ENCODE measurements at places on chromosomes 7 and 10.
A peak's percentile ranks its signal among the peaks of the same experiment; 100 is the strongest.

DNA sequence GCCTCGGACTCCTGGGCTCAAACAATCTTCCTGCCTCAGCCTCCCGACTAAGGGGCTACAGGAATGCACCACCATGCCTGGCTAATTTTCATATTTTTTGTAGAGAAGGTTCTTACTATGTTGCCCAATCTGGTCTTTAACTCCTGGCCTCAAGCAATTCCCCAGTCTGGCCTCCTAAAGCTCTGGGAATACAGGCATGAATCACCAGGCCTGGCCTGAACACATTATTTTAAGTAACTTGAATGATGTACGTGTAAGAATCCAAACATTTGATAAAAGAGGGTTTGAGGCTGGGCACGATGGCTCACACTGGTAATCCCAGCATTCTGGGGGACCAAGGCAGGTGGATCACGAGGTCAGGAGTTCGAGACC lies 13.0 kb upstream of the BAMBI start:
- peak; percentile 33 for DNase-seq

DNA sequence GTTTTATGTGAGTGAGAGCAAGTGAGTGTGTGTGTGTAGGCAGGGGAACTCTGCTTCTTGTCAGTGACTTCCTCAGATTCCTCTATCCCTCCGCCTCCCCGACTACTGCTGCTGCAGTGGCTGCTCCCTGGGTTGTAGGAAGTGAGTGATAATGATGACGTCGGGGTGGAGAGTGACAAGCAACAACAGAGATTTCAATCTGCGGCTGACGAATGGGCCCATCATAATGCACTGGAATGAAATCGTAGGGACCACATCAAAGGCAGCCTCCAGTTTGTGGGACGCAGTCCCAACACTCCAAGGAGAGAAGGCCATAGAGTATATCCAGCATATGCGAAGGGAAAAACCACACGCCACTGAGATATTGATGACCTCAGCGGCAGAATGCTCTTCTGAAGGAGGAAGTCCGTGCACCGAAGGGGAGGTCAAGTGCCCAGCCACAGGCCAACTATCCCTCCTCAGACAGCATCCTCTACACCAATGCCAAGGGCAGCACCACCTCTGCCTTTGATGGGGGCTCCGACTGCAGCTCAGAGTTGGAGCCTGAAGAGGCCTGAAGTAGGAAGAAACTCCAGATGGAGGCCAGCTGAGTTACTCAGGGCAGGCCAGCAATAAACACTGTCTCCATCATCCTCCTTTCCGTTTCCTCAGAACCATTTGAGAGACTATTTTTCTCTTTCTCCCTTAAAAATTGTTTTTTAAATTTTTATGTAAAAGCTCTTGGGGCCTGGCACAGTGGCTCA lies 11.3 kb upstream of the STMP1 start:
- DNase-seq = no peak

- DNase-seq = no peak
Observed at GRCh38 chr7:80098795-80099194, 35.8 kb upstream of the GNAI1 start.

DNA sequence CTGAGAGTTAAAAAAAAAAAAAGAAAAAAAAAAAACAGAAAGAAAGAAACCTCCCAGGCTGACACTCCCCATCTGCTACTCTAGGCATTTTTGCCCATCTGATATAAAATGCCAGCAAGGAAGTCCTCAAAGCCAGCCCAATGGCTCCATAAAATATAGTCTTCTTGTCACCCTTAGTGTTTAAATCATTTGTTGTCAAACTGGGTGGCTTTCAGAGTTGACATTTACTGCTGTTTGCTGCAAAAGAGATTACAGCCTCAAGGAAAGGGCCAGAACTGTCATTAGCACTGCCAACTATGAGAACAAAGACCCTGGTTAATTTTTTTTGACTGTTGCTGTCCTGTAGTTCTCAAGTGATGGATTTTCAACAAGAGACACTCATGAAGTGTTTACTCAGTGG lies 86.5 kb downstream of the TRIL start:
- DNase-seq = no peak

- DNase-seq = no peak
Observed at GRCh38 chr10:119715628-119716505, 10.0 kb upstream of the INPP5F start.

DNA sequence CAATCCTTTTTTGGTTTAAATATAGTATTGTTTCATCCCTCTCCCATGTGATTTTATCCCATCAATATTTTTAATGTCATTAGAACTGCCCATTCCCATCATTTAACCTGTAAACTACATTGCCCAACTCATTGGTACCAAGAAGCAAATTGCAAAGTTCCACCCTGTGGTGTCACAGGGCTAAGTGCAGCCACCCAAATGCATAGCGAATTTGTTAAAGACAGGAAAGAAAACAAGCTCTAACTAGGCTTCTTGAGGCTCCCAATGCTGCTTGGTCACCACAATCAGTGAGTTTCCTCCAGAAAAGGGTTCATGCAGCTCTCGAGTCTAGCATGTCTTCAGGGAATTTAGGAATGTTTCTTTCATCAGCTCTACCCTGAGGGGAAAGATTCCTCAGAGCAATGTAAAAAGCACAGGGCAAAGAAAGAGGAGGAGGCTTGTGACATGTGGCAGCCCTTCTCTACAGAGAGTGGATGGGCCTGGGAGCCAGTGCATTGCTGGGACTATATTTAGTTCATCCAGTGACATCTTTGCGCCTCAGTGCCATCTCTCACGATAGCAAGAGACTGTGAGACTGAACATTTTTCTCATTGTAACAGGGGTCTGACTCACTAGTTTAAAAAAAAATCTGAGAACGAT lies 58.1 kb downstream of the CAV1 start:
- no peak for DNase-seq

GRCh38 chr10:16612115-16612980 lies 90.7 kb upstream of the C1QL3 start:
- DNase-seq = peak; percentile 13

DNA sequence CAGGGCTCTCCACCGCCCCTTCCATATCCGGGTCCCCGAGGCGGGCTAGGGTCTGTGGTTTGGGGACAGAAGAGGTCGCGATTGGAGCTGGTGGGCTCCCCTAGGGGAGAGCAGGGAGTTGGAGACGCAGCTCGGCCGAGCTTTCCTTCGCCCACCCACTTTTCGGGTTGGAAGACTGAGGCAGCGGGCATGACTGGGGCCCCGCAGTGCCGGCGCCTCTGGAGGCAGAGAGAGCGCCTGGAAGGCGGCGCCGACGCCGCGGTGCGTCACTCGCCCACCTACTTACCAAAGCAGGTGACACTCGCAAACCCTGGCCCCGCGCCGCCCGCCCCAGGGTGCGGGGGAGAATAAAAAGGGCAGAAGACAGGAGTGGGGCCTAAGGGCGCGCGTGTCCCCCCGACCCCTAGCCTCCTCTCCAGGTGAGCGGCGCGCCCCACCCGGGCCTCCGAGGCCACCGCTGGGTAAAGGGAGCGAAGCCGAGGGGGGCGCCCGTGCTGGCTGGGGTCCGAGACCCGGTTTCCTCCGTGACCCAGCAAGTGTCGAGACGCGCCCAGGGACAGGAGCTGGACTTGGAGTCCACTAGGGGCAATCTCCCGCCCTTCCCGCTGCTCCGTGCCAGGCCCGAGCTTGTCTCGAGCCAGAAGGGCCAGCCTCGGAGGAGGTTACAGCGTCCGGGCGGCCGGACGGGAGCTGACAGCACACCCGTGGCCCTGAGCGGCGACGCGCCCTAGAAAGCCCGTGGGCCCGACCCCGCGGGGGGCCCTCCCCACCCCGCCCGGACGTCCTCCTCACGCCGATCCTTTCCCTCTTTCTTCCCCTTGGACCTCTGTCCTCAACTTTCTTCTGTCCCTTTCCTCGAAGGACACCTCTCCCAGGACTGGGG lies 34.4 kb upstream of the GRID1 start:
- no peak for DNase-seq

DNA sequence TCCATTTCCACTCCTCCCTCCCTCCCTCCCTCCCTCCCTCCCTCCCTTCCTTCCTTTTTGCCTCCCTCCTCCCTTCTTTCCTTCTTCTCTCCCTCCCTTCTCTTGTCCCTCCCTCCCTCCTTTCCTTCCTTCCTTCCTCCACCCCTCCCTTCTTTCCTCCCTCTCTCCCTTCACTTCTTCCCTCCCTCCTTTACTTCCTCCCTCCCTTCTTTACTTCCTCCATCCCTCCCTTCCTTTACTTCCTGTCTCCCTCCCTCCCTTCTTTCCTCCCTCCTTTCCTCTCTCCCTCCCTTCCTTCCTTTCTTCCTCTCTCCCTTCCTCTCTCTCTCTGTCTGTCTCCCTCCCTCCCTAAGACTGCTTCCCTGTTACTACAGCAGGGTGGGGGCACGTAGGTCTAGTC lies 598.6 kb upstream of the FOXK1 start:
- no peak for DNase-seq

- no peak for DNase-seq
Observed at GRCh38 chr10:18767981-18768380, 108.8 kb downstream of the ARL5B start.

- no peak for DNase-seq
Observed at GRCh38 chr7:154255324-154255723, 203.1 kb downstream of the DPP6 start.

- no peak for DNase-seq
Observed at GRCh38 chr10:85788570-85788969, 578.0 kb downstream of the GRID1 start.

GRCh38 chr10:45555795-45556194 lies 116.8 kb downstream of the ZFAND4 start:
- no peak for DNase-seq

DNA sequence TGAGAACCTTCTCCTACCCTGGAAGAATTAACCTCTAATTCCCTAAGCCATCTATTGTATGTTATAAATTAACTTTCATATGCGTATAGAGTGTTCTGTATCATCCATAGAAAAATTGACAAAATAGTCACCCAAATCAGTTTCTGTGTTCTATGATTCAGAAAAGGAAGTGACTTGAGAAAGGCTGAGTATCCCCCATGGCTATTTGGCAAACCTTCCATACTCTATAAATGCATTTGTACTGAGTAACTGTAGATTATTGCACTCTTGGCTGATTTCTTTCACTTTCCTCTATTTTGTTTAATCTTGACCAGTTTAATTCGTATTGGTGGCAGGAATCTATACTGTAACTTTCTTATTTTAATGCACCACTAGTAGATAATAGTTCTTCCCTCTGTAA lies 182.2 kb downstream of the HTR7 start:
- DNase-seq = no peak

DNA sequence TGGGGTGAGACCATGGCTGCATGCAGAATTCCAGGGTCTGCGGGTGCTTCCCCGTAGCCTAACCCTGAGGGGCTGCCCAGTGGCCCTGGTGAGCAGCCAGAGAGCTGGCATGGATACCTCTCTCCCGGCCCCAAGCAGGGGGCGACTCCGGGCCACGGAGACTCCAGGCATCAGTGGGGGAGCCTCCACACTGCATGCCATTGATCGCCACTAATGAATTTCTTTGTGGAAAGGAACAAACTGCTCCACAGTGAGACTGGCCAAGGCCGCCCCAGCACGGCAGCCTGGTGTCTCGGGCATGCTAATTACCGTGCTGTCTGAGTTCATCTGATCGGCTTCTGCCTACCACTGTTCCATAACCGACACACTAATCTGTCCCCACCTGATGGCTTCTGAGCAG lies 184.4 kb downstream of the GRID1 start:
- no peak for DNase-seq

- DNase-seq = no peak
Observed at GRCh38 chr7:28626624-28627262, 214.4 kb downstream of the CREB5 start.

GRCh38 chr10:77710759-77711682 lies 73.4 kb upstream of the KCNMA1 start:
- DNase-seq = no peak

GRCh38 chr10:44689368-44689767 lies 221.8 kb upstream of the TMEM72 start:
- no peak for DNase-seq

DNA sequence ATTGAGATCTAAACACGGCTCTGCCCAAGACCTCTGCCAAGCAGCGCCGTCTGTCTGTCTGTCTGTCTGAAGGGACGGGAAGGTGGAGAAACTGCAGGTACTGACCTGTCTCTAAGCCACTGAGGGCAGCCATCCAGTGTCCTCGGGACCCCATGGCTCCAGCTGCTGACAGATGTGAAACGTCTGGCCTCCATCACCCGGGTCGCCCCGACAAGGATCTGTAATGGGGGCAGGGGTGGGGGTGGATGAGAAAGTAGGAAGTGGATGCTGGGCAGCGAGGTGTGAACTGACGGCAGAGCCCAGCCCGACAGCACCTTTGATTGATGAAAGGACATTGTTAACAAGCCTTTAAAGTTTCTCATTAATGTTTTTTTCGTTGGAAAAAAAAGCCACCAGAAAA lies 193.1 kb downstream of the EBF3 start:
- DNase-seq = no peak

DNA sequence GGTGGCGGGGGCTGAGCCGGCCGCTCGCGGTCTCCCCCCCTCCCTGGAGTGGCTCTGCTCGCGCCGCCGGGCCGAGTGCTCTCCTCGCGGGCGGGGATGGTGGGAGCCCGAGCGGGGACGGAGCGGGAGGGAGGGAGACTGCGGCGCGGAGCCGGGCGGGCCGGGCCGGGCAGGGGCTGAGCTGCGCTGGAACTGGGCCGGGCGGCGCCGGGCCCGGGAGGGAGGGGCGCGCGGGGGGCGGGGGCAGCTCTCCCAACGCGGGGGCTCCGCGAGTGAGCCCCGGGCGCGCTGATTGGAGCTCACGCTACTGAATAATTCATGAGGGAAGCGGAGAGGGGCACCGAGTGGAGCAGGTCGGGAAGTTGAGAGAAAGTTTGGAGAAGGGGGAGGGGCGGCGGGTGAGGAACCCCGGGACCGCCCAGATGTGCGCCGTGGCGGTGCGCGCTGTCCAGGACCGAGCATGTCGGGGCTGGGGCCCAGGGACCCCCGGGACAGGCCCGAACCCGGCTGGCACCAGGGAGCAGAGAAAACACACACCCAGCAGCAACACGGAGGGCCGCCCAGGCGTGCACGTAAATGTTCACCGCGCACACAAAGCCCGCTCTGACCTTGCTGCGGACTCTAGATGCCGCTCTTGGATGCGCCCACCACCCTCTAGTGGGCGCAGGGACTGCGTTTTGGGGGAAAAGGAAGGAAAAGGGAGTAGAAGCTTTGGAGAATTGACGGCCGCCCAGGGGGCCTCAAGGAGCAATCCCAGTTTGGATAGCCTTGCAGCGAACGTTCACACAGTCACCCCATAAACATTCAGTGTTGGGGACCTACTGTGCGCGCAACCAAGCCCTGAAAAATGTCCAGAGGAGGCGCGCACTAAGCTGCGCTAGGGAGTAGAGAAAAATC lies at the start of gene EPHB4:
EPHB4 (minus strand) TSS at position 194 of the 897 bp plus-strand sequence. CDS start 493 bp downstream, outside the sequence.
- DNase-seq = peak; percentile 72

DNA sequence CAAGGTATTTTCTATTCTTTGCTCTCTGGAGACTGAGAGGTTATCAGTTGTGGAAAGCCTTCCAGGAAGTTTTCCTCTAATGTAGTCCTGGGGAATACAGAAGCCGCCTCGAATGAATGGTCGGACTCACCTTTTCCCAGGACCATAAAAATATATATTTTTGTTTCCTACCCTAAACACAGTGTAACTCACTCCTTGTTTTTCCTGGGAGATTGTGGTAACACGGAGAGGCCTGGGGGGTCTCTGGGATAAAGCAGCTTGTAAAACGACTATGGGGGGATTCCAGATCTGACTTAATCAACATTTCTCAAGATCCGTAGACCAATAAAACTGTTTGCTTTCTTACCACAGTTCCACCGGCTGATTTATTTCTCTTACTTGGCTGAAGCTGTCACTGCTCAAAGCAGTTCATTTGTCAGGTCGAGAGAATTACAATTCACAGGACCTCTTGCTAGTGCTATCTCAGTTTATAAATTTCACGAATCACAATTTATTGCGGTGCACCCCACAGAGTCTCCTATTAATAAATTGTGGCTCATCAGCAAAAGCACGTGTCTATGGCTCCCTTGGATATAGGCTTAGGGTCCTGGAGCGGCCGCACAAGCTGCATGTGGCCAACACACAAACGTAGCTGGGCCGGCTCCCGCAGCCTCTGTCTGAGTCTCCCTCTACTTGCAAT lies 176.3 kb upstream of the BMPER start:
- DNase-seq = no peak
